ENCODE measurements at places on chromosomes 7 and 10.

- DNase-seq = no peak
Observed at GRCh38 chr10:110035070-110035921, 27.5 kb downstream of the ADD3 start.

DNA sequence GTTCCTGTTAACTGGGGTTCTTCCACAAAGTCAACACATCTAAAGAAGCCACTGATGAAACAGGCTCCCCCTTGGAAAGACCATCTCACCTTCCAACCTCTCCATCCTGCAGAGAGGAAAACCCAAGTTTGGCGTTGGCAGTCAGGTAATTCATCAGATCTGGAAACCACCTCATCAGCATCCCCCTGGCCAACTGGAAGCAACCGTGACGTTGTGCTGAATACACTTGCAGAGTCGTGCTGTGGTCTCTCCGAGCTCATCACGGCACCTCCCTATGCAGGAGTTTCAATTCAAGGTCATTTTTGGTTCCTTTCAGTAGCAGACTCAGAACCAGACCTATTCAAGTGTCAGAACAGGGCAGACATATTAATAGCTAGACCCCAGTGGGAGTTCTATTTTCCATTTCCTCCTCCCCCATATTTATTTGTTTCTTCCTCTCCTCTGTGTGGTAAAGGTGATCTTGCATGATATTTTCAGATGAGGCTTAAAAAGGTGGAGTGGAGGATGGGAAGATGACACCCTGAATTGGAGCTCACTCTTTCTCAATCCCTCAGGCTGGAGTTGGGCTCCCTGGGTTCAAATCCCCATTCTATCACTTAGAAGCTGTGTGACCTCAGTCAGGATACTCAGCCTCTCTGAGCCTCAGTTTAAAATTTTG is 149.1 kb upstream of the ADO start:
- no peak for DNase-seq

DNA sequence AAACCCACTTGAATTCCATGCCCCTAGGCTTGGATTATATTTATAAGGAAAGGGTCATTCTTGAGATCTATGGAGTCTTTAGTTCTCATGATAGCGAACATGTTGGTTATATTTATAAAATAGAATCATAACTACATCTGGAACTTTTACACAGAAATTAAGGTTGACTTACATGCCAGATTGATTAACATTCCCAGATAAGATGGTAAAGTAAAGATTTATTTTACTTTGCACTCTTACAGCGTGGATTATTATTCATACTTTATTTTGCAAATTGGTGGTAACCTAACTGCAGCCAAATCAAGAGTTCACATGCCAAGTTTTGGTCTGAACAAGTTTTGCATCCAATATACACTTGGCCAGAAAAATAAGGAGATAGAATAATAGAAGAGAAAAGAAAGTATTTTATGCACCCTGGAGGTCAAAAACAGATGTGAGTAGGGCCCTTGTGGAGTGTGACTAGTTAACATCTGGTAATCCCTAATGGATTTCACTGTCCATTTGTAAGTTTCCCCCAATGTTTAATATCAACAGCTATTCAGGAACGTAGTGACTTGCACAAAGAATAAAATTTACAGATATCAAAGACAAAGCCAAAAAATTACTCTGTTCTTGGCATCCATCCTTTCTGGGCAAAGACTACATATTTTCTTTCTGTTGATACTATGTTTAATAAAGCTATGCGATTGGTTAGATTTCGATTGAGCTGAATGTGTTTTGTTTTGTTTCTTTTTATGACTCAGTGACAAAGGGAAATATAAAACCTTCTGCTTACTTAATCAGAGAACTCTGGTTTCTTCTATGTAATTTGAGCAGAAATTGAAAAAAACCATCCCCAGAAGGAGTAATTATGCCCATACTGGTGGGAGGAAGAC is 10.1 kb upstream of the TMEM26 start:
- DNase-seq = no peak

- DNase-seq = no peak
Observed at GRCh38 chr7:109821156-109821555, 1251.5 kb downstream of the DNAJB9 start.

- DNase-seq = no peak
Observed at GRCh38 chr7:134457210-134457609, 1.7 kb downstream of the AKR1B1 start.

- DNase-seq = no peak
Observed at GRCh38 chr10:25556457-25556856, 377.6 kb upstream of the MYO3A start.

- DNase-seq = no peak
Observed at GRCh38 chr7:31958226-31958625, 112.0 kb downstream of the PDE1C start.

DNA sequence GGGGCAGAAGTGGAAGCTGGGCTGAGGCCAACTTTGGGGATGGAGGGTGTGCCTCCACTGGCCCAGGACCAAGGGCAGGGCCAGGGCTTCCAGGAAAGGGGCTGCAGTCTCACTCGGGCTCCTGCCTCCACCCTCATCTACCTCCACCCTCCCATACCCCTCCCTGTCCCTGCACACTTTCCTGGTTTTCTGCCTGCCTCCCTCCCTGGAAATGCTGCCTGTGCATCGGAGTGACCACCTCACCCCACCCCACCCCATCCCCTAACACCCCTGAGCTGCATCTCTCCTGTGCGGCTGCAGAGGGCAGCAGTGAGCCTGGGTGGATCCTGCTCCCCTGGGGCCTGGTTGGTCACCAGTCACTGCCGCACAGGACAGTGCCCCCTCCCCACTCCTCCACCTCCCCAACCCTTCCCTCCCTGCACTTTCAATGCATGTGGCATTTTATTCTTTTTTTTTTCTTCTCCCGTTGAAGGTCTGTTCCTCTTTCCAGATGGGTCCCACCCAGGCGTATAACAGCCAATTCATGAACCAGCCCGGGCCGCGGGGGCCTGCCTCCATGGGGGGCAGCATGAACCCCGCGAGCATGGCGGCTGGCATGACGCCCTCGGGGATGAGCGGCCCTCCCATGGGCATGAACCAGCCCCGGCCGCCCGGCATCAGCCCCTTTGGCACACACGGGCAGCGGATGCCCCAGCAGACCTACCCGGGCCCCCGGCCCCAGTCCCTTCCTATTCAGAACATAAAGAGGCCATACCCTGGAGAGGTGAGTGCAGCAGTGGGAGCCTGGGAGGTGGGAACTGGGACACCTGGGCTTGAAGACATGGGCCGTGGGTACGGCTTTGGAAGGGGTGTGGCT is 54.1 kb upstream of the PPIF start:
- no peak for DNase-seq

GRCh38 chr7:158309868-158310763 is 277.5 kb downstream of the PTPRN2 start:
- no peak for DNase-seq

GRCh38 chr10:91575044-91575610 is 57.7 kb downstream of the PPP1R3C start:
- DNase-seq = no peak

- no peak for DNase-seq
Observed at GRCh38 chr7:21749378-21749777, 196.3 kb downstream of the CDCA7L start.

DNA sequence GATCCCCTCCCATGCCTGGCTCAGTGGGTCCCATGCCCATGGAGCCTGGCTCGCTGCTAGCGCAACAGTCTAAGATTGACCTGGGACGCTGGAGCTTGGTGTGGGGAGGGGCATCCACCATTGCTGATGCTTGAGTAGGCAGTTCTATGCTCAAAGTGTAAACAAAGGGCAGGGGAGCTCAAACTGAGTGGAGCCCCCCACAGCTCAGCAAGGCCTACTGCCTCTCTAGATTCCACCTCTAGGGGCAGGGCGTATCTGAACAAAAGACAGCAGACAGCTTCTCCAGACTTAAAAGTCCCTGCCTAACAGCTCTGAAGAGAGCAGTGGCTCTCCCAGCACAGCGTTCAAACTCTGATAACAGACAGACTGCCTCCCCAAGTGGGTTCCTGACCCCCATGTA is 31.2 kb upstream of the FFAR4 start:
- DNase-seq = no peak

DNA sequence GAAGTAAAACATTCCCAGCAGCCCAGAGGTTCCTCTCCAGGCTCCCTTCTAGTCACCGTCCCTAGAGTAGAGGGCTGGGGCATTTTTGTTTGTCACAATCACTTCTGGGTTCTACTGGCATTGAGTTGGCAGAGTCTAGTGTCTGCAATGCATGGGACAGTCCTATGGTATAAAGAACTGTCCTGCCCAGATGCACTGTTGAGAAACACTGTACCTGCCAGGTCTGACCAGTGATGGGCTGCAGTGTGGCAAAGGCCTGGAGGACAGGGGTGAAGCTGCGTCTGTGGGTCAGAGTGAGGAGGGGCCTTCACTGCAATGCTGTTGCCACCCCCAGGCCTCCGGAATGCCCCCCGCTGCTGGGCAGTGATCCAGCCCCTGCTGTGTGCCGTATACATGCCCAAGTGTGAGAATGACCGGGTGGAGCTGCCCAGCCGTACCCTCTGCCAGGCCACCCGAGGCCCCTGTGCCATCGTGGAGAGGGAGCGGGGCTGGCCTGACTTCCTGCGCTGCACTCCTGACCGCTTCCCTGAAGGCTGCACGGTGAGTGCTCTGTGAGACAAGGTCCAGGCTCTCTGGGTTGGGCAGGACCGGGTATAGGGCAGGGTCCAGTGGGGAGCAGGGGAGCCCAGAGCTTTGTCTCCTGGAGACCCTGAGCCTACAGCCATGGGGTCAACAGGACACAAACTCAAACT is 14.8 kb downstream of the SMO start:
- DNase-seq = no peak

DNA sequence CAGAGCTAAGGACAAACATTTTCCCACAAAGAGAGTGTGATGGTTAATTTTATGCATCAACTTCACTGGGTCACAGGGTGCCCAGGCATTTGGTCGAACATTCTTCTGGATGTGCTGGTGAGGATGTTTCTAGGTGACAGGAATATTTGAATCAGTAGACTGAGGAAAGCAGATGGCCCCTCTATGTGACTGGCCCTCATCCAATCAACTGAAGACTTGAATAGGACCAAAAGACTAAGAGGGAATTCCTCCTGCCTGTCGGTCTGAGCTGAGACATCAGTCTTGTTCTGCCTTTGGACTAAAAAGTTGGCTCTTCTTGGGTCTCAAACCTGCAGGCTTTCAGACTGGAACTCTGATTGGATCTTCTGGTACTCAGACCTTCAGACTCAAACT is 44.4 kb downstream of the AFAP1L2 start:
- no peak for DNase-seq

DNA sequence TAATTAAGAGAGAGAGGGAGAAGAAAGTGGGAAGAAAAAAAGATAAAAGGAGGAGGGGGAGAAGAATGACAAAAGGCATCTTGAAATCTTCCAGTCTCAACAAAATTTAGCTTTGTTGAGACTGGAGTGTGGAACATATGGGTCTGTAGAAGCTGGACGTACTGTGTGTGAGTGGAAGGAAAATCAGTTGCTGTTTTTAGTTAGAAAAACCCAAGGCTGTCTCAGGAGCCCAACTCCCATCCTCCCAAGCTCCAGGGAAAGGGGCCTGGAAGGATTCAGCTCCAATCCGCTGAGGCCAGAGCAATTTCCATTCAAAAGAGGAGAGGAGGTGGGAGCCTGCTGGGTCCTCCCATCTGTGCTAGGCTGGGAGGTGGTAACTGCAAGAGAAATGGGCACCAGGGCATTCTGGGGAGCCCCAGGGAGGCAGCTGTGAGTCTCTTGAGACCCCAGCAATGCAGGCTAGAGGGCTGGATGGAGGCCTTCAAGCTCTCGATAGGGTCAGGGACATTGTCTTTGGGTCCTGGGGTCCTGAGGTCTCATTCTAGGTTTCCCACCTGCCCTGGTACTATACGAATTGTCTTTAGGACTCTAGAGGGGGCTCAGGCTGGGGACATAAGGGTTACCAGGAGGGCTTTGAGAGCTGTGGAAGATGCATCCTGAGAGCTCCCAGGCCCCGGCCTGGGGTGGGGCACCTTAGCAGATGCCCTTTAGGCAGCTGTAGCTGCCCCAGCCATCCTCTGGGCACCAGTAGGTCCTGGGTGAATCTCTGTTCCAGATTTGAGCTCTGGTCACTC is 21.4 kb downstream of the ADCYAP1R1 start:
- DNase-seq = no peak

GRCh38 chr7:31261341-31261740 is 79.2 kb downstream of the NEUROD6 start:
- DNase-seq = no peak

DNA sequence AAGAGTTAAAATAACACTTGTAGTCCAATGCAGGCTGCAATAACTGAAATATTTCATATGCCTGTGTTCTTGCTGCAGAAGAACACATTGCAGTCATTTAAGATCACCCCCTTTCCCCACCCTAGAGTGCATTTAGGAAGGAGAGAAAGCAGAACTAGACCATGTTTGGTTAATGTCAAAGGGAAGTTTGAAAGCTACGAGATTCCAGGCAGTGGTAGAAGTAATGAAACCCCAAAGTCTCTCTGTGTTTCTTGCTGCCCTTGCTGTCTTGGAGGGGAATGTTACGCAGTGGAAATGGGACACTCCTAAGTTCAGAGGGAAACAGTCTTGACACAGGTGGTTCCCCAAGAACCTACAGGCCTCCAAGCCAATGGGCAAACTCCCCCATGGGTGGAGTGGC is 242.9 kb downstream of the PTEN start:
- no peak for DNase-seq

- DNase-seq = no peak
Observed at GRCh38 chr7:115987486-115987885, 43.1 kb downstream of the TFEC start.

DNA sequence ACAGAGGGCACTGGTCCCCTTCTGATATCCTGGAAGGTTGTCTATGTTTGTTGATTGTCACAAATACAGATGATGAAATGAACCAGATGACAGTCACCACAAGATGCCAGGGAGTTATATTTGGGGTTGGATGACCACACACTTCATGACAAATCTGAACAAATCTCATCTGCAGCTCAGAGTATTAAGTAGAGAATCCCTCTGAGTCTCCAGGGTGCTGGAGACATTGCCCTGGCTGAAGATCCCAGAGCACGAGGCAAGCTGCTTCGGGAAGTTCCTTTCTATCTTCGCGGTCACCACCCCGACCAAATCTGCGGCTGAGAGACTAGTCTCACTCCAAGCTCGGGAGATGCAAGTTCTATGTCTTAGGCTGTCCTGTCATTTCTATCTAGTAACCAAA is 9.0 kb downstream of the DENND2A start:
- no peak for DNase-seq
